ENCODE measurements at places on chromosomes 5 and 9. TPM values are rescaled to one million over a fixed set of nuclear protein-coding genes. Genes with fewer than 3 reads are reported as not detected.

- no peak for DNase-seq
Measured at GRCh38 chr5:59786334-59786805, 107.2 kb downstream of the PDE4D start.

DNA sequence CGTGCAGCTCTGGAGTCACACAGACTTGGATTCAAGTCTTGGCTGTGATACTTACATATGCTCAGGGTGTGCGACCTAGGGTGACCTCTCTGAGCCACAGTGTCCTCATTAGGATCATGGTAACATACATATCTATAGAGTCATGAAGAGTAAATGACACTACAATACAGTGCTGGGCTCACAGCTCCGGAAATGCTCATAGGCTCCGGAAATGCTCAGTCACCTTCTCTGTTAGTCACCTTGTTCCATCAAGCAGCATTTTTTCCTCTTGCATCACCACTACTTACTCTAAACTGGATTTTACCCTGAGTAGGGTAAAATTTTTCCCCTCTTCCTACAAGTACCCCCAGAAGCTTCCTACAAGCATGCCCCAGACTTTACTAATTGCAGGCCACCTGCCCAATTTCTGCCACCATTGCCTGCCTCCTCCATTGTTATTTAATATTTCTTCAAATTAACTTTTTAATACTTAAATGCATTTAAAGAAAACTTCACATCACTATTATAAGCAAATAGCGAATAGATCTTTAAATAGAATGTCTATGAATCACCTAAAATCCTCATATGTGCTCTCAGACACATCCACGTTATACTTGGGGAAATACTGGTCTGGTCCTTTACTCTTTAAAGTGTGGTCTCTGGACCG is 147.6 kb upstream of the SPRY4 start:
- DNase-seq: peak; percentile 26

DNA sequence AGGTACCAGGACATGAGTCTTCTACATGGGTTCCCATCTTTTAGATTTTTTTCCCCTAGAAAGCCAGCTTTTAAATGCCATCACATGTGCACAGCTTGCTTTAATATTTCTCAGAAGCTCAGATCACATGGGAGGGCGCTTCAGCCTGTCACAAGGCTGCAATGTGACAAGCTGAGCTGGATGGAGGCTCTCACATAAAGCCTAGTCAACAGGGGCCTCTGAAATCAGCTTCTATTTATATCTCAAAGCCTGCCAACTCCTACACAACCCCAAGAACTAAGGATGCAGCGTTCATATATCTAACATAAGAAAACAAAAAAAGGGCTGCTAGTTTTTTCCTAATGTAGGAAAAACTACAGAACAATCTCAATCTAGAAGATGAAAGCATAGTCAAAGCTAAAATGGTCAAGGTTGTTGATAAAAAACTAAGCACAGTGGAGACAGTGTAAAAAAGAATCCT is 2.3 kb downstream of the ZFAND5 start:
- DNase-seq: peak; percentile 90

DNA sequence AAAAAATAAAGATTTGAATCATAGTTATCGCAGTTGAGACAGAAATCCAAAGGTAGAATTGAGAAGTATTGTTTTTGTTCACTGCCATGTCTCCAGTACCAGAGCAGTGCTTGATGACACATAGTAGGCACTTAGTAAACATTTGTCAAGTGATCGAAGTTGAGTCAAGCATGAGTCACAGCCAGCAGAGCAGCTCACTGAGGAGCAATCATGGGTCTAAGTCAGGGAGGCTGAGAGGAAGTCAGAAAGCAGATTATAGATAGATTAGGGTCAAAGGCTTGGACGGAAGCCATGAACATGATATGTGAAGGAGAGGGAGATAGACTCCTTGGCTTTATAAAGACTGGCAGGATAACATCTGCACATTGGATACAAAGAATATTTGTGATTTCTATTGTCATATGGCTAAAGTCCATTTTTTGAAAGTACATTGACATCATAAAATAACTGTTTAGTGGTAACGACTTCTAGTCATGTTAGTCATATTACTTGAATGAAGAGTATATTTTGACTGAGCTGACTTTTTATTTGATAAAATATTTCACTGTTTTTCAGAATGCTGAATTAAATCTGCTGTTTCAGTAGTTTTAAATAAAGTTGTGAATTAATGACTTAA is 168.5 kb downstream of the RAB3C start:
- no peak for DNase-seq

DNA sequence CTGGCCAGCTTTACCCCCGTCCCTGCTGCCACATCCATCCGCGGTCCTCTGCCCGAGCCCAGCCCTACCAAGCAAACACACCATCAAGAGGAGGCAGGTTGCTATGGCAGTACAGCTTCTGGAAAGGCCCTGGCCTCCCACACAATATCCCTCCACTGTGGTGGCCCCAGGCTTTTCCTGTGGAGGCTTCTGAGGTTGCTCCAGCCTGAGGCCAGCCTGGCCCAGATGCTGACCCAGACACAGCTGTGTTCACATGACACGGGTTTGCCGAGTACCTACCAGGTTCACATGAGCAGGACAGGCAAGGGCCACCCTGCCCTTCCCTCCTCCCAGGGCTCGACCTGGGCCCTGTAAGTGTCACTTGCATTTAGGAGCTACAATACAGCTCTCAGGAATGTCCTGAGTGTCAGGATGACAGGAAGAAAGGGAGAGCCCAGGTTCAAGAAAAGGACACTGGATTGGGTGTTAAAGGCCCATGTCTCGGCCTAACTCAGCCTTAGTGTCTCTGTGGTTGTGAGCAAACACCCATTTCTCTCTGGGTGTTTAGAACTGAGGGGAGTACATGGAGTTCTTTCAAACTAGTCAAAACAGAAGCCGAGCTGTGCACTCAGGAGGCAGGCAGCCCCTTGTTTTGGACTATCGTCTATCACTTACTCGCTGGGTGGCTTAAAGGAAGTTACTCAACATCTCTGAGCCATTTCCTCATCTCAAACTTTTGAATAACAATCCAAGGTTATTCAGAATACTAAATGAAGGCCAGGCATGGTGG is 40.2 kb downstream of the NAIF1 start:
- DNase-seq: peak; percentile 27

DNA sequence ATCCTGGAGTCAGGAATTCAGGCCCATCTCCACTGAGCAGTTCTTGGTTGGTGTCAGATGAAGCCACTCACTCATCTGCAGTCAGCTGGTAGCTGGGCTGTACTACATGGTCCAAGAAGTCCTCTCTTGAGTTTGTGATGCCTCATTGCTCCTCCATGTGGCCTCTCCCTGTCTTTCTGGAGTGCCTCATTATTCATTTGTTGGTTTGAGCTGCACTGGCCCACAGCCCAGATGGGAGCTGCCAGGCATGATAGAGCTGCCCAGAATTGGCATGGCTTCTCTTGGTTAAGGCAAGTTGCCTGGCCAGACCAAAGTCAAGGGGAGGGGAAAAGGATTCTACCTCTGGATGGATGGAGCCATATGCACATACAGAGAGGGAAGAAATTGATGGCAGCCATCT is 8.0 kb downstream of the PTCD2 start:
- no peak for DNase-seq

GRCh38 chr5:2267991-2268390 is 385.3 kb upstream of the IRX4 start:
- no peak for DNase-seq

The NEK6 gene
- total RNA-seq: 50.3 TPM

The CATSPER3 gene
- 1.7 TPM for total RNA-seq

The DNAJC18 gene
- total RNA-seq: 11.6 TPM

Measured in upper lobe of left lung (tissue), 6 donors.